ENCODE measurements at places on chromosomes 5 and 9.

- no peak for DNase-seq
Observed at GRCh38 chr9:16154521-16155078, 601.8 kb downstream of the CCDC171 start.

DNA sequence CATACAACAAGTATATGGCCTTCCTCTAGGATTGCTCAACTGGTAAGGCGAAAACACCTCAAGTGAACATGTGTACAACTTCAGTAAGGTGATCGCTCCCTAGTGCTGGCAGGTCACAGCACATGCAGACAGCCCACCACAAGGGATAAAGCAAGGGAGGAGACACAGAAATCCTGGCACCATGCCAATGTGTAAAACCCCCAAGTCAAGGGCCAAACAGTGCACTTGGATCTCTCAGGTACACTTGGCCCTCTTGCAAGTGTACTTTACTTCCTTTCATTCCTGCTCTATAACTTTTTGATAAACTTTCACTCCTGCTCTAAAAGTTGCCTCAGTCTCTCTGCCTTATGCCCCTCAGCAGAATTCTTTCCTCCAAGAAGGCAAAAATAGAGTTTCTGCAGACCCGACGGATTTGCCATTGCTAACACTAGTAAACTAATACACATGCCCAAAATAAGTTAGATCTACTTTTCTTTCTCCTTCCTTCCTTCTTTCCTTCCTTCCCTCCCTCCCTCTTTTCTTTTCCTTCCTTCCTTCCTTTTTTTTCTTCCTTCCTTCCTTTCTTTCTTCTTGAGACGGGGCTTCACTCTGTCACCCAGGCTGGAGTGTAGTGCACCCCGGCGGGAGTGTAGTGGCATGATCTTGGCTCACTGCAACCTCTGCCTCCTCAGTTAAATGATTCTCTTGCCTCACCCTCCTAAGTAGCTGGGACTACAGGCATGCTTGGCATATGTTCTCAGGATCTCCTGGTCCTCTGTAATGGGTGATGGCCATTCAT lies 6.8 kb upstream of the LNPEP start:
- no peak for DNase-seq

DNA sequence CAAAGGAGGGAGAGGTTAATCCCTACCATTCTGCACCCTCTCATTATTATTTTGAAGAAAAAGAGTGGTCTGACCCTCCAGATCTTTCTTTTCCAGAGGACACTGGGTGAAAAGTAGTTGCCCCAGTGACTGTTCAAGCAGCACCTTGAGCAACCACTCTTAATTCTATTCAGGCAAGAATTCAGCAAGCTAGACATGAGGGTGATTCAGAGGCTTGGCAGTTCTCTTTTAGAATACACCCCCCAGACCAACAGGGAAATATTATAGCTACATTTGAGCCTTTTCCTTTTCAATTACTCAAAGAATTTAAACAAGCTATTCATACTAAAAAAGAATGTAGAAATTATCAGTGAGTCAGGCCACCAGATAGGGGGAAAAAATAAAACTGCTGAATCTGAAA lies 178.3 kb downstream of the MRPS30 start:
- DNase-seq, result no peak

- DNase-seq, result no peak
Observed at GRCh38 chr5:172437445-172438318, 16.6 kb downstream of the SH3PXD2B start.

GRCh38 chr9:124415852-124416484 lies 726 bp upstream of the PSMB7 start:
- DNase-seq, result no peak

GRCh38 chr9:133276923-133277322 lies 1.9 kb upstream of the ABO start:
- no peak for DNase-seq

DNA sequence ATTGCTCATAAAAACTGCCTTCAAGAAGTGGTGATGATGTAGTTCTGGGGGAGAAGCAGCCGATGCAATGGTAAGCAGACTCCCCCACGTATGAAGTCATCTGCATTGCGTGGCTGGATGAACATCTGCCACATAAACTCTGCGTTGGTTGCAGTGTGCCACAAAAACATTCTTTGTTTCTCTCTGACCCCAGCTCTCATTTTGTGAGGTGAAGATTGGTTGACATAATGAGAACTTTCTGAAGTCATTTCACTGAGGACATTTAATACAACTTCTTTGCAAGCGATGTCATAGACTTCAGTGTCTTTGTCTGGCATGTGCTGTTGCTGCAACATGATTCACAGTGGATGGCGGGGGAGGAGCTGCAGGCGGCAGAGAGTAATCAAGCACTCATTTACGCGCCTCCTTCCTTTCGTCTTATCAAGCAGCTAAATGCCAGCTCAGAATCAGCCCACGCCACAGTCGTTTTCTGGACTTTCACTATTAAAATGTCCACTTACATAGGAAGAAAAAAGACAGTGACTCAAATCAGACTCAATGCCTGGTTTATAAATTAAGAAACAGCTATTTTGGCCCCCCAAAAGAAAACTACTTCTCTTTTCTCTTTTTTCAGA lies 91.5 kb upstream of the NFIL3 start:
- no peak for DNase-seq

DNA sequence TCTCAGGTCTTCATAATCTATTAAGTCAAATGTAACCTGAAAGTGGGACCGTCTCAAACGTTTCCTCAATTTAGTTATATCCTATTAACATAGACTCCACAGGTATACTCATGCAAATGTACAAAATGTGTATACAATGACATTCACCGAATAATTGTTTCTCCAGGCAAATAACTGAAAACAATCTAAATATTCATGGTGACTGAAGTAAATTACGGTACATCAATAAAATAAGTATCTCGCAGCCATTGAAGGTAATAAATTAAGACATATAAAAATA lies 482 bp downstream of the IARS1 start:
- no peak for DNase-seq

DNA sequence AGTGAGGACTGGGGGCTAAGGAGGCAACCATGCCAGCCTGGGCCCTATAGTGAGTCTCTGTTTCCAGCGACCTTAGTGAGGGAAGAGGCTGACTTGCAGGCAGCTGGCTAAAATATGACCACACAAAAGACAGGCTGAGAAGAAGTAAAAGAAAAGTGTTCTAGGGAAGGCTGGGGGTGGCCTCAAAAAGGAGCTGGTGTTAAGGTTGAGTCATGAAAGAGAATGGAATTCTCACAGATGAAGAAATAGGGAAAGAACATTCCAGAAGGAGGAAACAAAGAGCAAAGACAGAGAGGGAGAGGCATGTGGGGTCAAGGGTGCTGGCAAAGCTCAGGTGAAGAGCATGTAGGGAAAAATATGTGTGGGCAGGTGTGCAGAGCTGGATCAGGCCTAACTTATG lies 302.7 kb upstream of the RFX3 start:
- DNase-seq, result no peak

GRCh38 chr9:13608451-13608850 lies 329.0 kb upstream of the MPDZ start:
- DNase-seq, result no peak

DNA sequence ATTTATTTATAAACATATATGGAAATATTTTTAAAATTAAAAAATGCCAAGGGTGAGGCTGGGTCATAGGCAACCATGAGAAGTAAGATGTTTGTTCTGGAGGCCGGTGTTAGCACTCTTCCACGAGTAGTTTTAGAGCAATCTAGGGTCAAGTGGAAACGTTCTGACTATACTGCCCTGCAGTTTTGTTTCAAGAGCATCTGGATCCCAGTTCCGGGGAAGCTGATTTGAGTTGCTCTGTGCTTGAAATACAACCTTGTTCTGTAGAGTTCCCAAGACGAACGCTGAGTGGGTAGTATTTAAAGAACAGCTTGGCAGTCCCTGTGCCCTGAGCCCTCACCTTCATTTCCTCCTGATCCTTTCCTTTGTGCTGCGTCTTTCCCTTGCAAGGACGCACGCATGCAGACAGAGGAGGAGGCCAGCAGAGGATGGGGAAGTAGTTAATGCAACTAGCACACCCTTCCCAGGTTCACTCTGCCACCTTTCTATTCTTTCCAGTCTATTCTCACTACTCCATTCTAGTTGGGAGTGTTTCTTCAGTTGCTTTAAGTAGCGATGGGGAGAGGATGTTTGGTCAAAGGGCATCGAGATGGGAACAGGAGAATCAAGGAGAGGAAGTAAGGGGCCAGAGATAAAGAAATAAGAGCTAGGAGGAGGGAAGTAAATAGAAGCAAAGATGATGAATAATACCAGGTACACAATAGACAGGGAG lies 68.3 kb upstream of the ZSWIM6 start:
- DNase-seq, result no peak

DNA sequence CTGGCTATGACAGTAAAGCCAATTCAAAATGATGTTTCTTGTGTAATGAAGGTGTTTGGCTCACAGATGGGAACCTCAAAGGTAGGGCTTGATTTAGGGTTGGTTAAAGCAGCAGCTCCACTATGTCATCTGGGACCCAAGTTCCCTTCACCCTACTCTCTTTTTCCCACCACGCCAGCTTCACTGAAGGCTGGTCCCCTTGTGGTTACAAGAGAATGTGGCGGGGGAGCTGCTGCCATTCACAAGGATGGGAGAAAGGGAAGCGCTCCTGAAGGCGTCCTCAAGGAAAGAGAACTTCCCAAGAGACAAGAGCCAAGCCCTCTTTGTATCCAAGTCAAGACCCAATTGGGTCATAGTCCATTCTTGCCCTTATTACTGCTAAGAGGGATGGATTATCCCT lies 72.7 kb downstream of the NTRK2 start:
- DNase-seq, result no peak

DNA sequence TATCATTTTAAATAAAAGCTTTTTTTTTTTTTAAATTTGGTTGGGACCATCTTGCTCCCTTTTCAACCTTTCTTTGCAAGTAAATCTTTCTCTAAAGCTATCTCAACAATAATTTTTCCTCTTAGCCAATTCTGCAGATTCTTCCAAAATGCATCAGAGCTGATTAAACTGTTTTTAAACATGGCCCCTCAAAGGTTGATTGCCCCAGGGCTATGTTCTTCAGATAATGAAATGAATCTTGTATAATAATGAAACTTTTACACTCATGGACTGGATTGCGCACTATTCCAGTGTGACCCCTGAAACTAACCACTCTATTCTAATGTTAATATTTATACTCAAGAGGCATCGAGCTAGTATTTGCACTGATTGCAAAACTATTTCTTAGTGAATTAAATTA lies 222.8 kb upstream of the PRDM9 start:
- no peak for DNase-seq

DNA sequence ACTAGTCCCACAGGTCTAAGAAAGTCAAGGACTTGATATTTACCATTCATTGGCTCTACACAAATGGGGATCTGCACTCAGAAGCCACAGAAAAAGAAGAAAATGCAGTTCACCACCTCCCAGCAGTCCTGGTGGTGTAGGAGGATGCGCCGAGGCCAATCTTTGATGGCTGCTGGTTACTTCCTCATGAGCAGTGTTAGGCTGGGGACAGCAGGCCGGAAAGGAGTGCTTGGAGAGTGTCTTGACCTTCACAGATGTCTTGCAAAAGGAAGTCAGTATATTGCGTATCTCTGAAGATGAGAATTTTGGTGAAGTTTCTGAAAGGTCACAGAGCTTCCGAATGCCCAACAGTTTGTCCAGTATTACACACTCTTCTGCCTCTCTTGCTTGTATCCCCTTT lies 597.0 kb downstream of the EBF1 start:
- no peak for DNase-seq

DNA sequence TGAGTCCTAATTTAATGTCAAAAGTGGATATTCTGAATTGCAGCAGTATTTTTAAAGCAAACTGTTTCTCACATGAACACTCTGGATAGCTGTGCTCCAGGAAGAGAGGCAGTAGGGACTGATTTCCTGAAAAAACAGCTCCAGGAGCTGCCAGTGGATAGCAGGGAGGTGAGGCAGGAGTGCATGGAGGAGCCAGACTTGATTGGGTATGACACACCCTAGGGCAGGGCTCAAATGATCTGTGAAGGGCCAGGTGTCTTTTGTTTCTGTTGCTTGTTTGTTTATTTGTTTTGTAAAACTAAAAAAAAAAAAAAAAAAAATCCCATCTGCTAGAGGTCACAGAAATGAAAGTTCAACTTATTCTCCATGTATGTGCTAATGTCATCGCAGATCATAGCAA lies 83.4 kb downstream of the ADRB2 start:
- no peak for DNase-seq

GRCh38 chr9:98185021-98185567 lies 7.3 kb downstream of the CORO2A start:
- DNase-seq, result no peak

- DNase-seq, result no peak
Observed at GRCh38 chr9:3751125-3751758, 225.4 kb upstream of the RFX3 start.

- no peak for DNase-seq
Observed at GRCh38 chr5:171649075-171649401, 136.6 kb upstream of the SMIM23 start.

- no peak for DNase-seq
Observed at GRCh38 chr9:132414731-132415130, 4.7 kb downstream of the CFAP77 start.

GRCh38 chr9:85858056-85858750 lies 82.7 kb upstream of the NAA35 start:
- DNase-seq, result no peak

DNA sequence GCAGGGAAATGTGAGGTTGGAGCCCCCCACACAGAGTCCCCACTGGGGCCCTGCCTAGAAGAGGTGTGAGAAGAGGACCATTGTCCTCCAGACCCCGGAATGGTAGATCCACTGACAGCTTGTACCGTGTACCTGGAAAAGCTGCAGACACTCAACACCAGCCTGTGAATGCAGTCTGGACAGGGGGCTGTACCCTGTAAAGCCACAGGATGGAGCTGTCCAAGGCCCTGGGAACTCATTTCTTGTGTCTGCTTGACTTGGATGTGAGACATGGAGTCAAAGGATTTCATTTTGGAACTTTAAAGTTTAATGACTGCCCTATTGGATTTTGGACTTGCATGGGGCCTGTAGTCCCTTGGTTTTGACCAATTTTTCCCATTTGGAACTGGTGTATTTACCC lies 535.0 kb upstream of the MEF2C start:
- DNase-seq, result no peak

DNA sequence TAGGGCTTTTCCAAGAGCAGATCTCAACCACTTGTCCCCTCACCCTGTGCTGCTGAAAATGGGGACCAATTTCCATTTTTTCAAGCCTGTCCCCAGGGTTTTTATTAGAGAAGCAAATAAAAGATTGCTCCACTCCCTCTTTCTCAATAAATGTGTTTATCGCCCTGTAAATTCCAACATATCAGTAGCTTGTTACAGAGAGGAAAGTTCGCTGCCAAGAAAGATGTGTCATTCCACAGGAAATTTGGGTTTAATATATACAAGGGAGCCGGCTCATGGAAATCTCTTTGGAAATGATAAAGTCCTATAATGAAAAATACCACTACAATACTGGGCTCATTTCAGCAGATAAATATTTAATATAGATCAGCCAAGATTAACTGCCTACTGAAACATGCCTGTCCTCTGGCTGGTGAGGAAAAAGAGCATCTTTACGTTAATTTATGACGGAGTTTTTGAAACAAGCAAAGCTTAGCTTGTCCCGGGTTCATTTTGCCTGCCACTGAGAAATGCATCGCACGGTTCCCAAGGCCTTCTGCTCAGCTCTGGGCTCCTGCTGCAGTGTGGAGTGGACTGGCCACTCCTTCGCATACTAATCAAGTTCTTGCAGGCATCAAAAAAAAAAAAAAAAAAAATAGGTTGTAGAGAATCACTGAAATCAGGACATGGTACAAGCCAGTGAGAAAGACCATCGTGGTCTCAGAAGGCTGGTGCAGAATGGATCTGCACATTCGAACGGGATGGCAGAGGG lies 84.5 kb downstream of the BRINP1 start:
- DNase-seq, result no peak

- no peak for DNase-seq
Observed at GRCh38 chr5:122775550-122776542, 966 bp downstream of the SNX2 start.

Data from effector memory CD8-positive, alpha-beta T cell (primary cell).